NCI-H2081 (cell line): ENCODE measurements at places on chromosomes 2 and 18.
A peak's percentile ranks its signal among the peaks of the same experiment; 100 is the strongest.

GRCh38 chr2:58239243-58239925 lies 1.7 kb downstream of the FANCL start:
- no peak for DNase-seq

- no peak for DNase-seq
These were observed 5.2 kb downstream of the FN1 start for GRCh38 chr2:215430528-215431187.

GRCh38 chr2:33051586-33052360 lies 105.0 kb downstream of the LTBP1 start:
- no peak for DNase-seq

DNA sequence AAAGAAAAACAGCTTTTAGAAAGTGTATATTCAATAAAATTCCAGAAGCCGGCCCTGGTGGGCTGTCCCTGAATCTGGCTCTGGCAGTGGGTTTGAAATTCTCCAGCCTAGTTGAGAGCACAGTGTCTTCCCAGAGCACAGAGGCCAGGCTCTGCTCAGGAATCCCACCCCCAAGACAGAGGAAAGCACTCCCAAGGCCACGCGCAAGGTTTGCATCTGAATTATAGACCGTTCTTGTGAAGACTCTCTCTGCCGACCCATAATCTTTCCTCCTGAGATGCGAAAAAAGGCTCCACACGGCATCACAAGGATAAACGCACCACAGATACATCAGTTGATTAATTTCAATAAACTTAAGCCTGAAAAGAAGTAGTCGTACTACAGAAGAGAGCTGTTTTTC lies 342.2 kb downstream of the CMPK2 start:
- no peak for DNase-seq

- no peak for DNase-seq
These were observed 19.3 kb upstream of the ITGAV start for GRCh38 chr2:186570604-186571003.

DNA sequence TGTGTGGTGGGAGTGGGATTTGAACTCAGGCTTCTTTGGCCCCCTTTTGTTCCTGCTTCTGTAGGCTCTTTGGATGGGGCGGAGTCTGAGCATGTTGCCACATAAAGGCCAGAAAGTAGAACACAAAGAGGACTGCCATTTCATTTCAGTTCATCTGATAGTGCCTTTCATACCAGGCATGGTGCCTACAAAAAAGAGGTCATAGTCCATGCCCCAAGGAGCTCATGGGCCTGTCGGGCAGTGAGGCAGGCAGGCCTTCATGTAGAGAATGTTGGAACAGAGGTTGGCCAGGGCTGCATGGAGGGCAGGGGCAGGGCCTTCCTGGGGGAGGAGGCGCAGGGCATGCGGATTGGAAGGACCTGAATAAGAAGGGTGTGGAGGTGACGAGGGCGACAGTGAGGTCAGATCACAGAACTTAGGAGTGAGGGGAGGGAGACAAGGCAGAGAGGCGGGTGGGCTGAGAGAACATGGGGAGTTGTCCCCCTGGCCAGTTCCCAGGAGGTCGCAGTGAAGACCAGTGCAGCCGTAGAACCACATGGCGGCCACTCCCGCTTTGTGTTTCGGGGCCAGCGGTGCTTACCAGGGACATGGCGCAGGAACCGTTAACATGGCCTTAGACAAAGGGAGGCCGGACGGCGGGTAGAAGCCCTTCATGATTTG lies 49.1 kb downstream of the ITGB1BP1 start:
- no peak for DNase-seq

GRCh38 chr2:215879977-215880940 lies 133.1 kb downstream of the MREG start:
- DNase-seq = no peak

DNA sequence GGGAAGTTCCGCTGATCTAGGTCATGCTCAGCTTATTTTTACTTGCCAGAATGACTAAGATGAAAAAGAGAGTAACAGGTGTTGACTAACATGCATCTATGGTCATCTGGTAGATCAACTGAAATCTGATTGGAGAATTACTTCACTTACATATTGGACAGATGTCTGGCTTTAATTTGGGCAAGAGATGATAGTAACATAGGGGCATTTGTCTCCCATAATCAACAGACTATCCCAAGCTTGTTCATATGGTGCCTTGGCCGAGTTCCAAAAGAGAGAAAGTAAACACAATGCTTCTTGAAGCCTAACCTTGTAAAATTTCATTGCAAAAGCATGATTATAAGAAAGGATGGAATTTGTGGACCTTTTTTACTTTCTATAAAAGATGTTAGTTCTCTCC lies 503.7 kb downstream of the ADCYAP1 start:
- DNase-seq = no peak

- no peak for DNase-seq
These were observed 26.5 kb downstream of the LDAH start for GRCh38 chr2:20796374-20796791.

- no peak for DNase-seq
These were observed 25.0 kb downstream of the CYBRD1 start for GRCh38 chr2:171547256-171547655.

DNA sequence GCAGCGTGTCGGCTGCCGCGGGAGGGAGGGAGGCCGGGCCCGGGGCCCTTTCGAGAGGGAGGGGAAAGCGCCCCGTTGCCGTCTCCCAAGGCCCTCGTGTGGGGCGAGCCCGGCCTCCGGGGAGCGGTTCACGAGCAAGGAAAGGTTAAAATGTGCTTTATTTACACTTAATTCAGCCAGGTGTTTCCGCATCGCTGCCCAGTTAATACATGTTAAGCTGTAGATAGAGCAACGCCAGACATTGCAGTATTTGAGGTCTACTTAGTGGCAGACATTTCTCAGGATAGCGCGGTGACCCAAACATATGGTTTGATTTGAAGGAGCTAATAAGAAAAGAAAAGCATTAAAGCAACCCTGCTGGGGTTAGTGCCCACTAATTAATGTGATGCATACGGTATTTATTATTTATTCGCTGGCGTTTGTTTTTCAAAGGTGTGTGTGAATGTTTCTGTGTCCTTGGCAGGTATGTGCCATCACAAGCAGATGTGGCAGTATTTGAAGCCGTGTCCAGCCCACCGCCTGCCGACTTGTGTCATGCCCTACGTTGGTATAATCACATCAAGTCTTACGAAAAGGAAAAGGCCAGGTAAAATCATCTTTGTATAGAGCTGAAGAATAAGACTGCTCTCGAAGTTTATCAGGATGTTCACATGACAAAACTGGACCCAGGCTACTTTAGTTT lies 571 bp downstream of the EEF1B2 start:
- DNase-seq = peak; percentile 72

- DNase-seq = no peak
These were observed 605.9 kb upstream of the PKDCC start for GRCh38 chr2:41441958-41442357.

DNA sequence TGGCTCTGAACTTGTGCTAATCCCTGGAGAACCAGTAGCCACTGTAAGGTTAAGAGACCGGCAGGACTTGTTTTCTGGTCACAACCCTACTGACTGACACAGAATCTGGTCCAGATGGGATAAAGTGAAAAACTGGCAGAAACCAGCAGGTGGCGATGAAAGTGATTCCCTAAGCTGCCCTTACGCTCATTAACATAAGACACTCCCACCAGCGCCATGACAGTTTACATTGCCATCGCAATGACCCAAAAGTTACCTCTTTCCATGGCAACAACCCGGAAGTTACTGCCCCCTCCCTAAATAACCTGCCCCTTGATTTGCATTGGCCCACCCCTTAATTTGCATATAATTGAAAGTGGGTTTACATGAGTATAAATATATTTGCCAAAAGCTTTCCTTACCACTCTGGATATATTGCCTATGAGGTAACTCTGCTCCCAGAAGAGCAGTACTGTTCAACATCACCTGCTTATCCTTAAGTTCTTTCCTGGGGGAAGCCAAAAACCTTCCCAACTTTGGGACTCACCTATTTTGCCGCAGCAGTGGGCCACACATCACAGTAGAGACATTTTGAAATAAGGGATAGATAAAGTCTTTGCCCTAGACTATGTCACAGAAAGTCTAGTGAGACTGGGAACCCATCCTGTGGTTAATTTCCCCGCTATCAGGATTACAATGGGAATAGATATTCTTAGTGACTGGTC lies 35.8 kb upstream of the AFF3 start:
- no peak for DNase-seq

- no peak for DNase-seq
These were observed 244.3 kb downstream of the METTL4 start for GRCh38 chr18:2326999-2327398.
